Activated T-cell treated with anti-CD3 and anti-CD28 coated beads, Interleukin-2, amount 50 U/mL, for 4 hours (primary cell): ENCODE measurements at places on chromosomes 13 and 19. TPM values are rescaled to one million over a fixed set of nuclear protein-coding genes. Genes with fewer than 3 reads are reported as not detected.

DNA sequence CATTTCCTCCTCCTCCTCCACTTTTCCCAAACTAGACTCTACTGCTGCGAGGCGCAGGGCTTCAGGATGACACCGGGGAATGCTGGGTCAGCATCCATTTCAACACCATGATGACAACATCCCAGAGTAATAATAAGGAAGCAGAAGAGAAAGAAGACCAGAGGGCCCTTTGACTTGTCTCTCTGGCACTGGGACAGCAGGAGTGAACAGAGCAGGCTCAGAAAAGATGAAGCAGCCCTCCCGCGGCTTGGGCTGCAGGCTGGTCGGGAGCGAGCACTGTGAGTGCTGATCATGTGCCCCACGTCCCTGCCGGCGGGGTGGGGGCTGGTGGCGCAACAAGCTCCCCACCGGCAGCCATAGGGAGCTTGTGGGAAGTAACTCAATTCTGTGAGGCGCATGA is 30.5 kb downstream of the RANBP3 start:
- DNase-seq: no peak

- DNase-seq: no peak
These were observed 139.8 kb downstream of the SLITRK5 start for GRCh38 chr13:87810920-87811344.

DNA sequence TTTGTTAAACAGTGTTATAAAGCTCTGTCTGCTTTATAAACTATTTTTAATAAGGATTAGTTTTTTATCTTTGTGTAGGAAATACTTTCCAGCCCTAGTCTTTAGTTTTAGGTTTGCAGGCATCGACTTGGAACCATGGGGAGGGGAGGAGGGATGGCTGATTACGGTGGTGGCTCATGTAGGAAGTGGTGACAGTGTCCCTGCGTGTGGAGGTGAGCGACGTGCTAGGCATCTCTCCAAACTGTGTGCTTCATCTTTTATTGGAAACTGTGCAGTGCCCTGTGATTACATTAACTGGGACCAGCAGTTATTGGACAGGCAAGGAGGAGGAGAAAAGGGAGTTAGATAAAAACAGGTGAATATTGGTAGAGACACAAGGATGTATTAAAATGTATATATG is 203.8 kb downstream of the ATP8A2 start:
- DNase-seq: no peak

- DNase-seq: no peak
These were observed 417.1 kb downstream of the OLFM4 start for GRCh38 chr13:53445686-53446085.

DNA sequence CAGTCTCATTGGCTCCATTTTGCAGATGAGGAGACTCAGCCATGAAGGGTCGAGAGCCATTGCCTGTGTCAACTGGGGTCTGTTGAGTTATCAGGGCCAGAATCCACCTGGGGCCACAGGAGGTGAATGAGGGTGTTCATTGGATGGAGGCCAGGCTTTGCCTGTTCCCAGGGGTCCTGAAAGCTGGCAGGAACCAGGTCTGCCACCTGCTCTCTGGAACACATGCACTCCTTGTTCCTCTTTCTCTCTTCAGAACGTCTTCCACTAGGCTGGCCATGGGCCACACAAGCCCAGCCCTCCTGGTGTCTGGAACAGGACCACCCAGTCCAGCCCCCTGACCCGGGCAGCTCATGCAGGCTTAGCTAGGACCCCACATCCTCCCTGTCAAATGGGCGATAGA is 21.1 kb downstream of the PPP1R37 start:
- no peak for DNase-seq

DNA sequence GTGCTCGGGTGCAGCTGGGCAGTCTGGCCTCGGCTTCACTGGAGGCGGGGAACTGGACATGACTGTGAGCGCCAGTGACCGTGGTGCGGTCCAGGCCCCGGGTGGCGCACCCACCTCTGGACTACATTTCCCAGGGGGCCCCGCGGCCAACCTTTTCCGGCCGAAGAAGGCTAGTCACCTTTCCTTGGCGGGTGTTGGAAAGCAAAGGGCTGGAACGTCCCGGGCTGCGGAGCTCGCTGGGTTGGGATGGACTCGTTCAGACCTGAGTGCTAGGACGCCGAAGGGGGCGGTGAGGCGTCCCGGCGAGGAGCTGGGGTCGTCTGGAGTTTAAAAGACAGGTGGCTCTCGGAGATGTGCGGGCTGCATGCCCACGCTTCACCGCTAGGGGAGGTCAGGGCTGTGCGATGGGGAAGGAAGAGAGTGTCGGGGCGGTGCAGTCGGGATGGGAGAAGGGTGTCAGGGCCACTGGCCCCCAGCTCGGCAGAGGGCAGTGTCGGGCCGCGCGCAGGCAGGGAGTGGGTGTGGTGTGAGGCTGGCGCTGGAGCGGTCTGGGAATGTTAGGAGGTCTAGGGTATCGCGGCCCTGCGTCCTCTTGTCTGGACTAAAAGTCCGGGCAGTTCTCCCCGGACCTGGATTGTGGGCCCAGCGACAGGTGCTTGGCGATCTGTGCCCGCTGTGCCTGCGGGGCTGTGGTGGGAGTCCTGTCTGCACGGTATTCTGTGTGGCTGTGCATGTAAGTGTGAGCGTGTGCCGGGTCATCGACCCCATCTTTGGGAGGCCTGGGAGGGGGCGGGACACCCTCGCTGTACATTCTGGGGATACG is 57.1 kb downstream of the ZNF568 start:
- DNase-seq: peak; percentile 66

GRCh38 chr13:67184247-67184646 is 45.9 kb downstream of the PCDH9 start:
- no peak for DNase-seq

DNA sequence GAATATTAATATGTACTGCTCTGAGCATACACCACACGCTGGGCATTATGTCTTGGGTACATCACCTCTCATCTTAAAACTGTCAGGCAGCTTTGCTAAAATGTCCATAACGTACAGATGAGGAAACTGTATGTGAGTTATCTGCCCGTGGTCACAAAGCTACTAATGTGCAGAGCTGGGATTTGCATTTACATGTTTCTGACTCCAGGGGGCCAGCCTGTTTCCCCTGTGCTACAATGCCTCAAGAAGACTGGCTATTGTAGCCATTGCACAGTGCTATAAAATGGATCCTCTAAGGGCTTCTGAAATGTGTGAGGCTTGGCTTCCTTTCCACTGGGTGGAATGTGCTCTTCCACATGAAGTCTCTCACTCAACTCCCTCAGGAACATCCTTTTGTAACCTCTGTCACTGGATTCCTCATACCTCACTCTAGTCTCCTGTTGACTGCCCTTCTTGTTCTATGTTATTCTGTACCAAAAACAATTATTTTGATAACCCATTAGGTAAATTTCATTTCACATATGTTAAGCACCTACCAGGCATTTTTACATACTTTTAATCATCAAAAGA is 95.6 kb upstream of the HTR2A start:
- DNase-seq: no peak

FFAR1 gene
- total RNA-seq: not detected

LGALS14 gene
- not detected for total RNA-seq
